ENCODE measurements at places on chromosomes 16 and 17.

GRCh38 chr17:59694344-59694743 lies 12.9 kb downstream of the PTRH2 start:
- peaks cover 19% of the 10 kb centered on the region for H3K4me1 ChIP-seq
- H3K27me3 ChIP-seq, result no peaks in the 10 kb centered on the region
- DNase-seq, result no peak
- no peak overlapping the region for H3K4me3 ChIP-seq
- H3K27ac ChIP-seq, result peak overlapping the region; percentile 66

- no peaks in the 10 kb centered on the region for H3K36me3 ChIP-seq
- H3K27me3 ChIP-seq, result no peaks in the 10 kb centered on the region
- no peak overlapping the region for H3K4me3 ChIP-seq
Observed at GRCh38 chr17:31074772-31075555, 19.8 kb upstream of the NF1 start.

- H3K27ac ChIP-seq, result no peak overlapping the region
- no peaks in the 10 kb centered on the region for H3K4me1 ChIP-seq
- no peak overlapping the region for H3K4me3 ChIP-seq
- H3K36me3 ChIP-seq, result peaks cover 15% of the 10 kb centered on the region
Observed at GRCh38 chr16:72427783-72428331, 255.9 kb upstream of the PMFBP1 start.

GRCh38 chr16:23930791-23931190 lies 95.0 kb downstream of the PRKCB start:
- peaks cover 50% of the 10 kb centered on the region for H3K4me1 ChIP-seq
- no peak overlapping the region for H3K27ac ChIP-seq
- no peaks in the 10 kb centered on the region for H3K27me3 ChIP-seq

GRCh38 chr16:13098536-13098935 lies 197.1 kb downstream of the SHISA9 start:
- no peaks in the 10 kb centered on the region for H3K27me3 ChIP-seq
- no peaks in the 10 kb centered on the region for H3K36me3 ChIP-seq
- H3K4me3 ChIP-seq, result no peak overlapping the region
- no peaks in the 10 kb centered on the region for H3K4me1 ChIP-seq
- H3K27ac ChIP-seq, result no peak overlapping the region

- H3K27me3 ChIP-seq, result peaks cover 24% of the 10 kb centered on the region
- H3K4me3 ChIP-seq, result no peak overlapping the region
- H3K4me1 ChIP-seq, result no peaks in the 10 kb centered on the region
- H3K36me3 ChIP-seq, result no peaks in the 10 kb centered on the region
- peak; percentile 23 for DNase-seq
Observed at GRCh38 chr17:44581868-44582267, 24.6 kb downstream of the FZD2 start.

- no peaks in the 10 kb centered on the region for H3K36me3 ChIP-seq
- H3K27ac ChIP-seq, result no peak overlapping the region
- H3K4me3 ChIP-seq, result peak overlapping the region; percentile 76
- H3K4me1 ChIP-seq, result peaks cover 83% of the 10 kb centered on the region
Observed at GRCh38 chr17:40314584-40314956, 5.6 kb downstream of the RARA start.

DNA sequence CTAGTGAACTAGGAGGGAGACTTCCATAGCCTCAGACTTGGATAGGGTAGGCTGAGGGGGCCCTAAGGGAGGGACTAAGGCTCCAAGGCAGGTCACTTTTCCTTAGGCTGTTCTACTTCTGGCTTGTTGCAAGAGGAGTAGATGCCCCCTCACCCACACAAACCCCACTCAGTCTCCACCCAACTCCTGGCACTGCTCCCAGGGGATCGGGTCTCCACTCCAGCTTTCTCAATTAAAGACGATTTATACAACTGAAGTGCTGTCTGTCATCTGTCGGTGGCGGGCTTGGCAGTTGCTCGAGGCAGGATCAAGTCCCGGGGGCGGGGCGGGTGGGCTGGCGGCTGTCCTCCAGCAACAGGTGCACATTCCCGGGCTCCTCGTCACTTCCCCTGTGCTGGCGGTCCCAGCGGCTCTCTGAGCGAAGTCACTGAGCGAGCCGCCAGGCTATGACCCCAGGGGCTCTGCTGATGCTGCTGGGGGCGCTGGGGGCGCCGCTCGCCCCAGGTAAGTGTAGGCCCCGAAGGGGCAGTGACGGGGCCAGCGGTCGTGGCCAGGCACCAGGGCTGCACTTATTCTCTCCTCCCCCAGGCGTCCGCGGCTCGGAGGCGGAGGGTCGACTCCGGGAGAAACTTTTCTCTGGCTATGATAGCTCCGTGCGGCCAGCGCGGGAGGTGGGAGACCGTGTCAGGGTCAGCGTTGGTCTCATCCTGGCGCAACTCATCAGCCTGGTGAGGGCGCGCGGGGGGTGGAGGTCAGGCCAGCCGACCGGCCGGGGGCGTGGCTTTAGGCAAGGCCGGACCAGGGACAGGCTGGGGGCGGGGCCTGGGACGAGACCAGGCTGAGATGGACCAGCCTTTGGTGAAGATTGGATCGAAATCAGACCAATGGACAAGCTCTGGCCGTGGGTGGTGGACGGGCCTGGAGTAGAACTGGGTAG lies at the start of gene CHRNB1:
Gene CHRNB1 (plus strand): TSS at position 380 of the 937 bp plus-strand sequence. CDS start 67 bp downstream, at position 447.
- H3K4me3 ChIP-seq, result peak within 1 kb of the TSS; percentile 79
- peaks cover 48% of the 10 kb centered on the region for H3K27me3 ChIP-seq
- H3K36me3 ChIP-seq, result no peaks in the 10 kb centered on the region
- no peak within 1 kb of the TSS for H3K27ac ChIP-seq
- H3K4me1 ChIP-seq, result peaks cover 16% of the 10 kb centered on the region

- no peaks in the 10 kb centered on the region for H3K27me3 ChIP-seq
- H3K4me3 ChIP-seq, result peak within 1 kb of the TSS; percentile 96
- H3K36me3 ChIP-seq, result peaks cover 17% of the 10 kb centered on the region
- peak within 1 kb of the TSS; percentile 89 for H3K27ac ChIP-seq
- DNase-seq, result peak; percentile 97
- peaks cover 33% of the 10 kb centered on the region for H3K4me1 ChIP-seq
Observed at GRCh38 chr17:76726231-76726775, at the start of gene JMJD6. Gene JMJD6 (minus strand): TSS chr17:76726606. CDS start chr17:76726475, 131 bp downstream.

GRCh38 chr16:89121691-89122321 lies 28.2 kb downstream of the ACSF3 start:
- no peak overlapping the region for H3K4me3 ChIP-seq
- no peaks in the 10 kb centered on the region for H3K27me3 ChIP-seq
- H3K36me3 ChIP-seq, result no peaks in the 10 kb centered on the region
- peak; percentile 39 for DNase-seq
- no peak overlapping the region for H3K27ac ChIP-seq
- H3K4me1 ChIP-seq, result peaks cover 18% of the 10 kb centered on the region

GRCh38 chr16:86297866-86298757 lies 212.2 kb upstream of the FOXF1 start:
- H3K4me1 ChIP-seq, result no peaks in the 10 kb centered on the region
- no peak for DNase-seq
- no peak overlapping the region for H3K4me3 ChIP-seq
- H3K27me3 ChIP-seq, result peaks cover 65% of the 10 kb centered on the region
- no peaks in the 10 kb centered on the region for H3K36me3 ChIP-seq
- H3K27ac ChIP-seq, result no peak overlapping the region

DNA sequence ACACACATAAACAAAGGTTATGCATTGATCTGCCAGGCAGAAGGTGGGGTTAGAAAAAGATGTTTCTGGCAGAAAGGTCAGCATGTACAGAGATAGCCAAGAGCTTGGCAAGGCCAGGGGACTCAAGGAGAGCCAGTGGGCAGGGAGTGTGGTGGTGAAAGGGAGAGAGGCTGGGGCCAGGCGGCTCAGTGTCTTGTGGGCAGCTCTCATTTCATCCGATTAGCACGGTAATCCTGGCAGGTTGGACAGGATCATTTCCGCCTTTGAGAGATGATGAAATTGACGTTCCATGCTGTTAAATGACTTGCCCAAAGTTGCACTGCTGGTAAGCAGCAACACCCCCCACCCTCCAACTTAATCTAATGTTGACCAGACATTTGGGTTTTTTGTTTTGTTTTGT lies 3.6 kb downstream of the CHD9 start:
- H3K4me1 ChIP-seq, result peaks cover 31% of the 10 kb centered on the region
- no peak overlapping the region for H3K27ac ChIP-seq
- H3K4me3 ChIP-seq, result no peak overlapping the region
- DNase-seq, result no peak
- no peaks in the 10 kb centered on the region for H3K36me3 ChIP-seq
- no peaks in the 10 kb centered on the region for H3K27me3 ChIP-seq

GRCh38 chr17:81189670-81190530 lies 23.9 kb upstream of the AATK start:
- H3K36me3 ChIP-seq, result no peaks in the 10 kb centered on the region
- no peak overlapping the region for H3K4me3 ChIP-seq
- DNase-seq, result no peak
- H3K27me3 ChIP-seq, result no peaks in the 10 kb centered on the region
- no peaks in the 10 kb centered on the region for H3K4me1 ChIP-seq
- H3K27ac ChIP-seq, result no peak overlapping the region

DNA sequence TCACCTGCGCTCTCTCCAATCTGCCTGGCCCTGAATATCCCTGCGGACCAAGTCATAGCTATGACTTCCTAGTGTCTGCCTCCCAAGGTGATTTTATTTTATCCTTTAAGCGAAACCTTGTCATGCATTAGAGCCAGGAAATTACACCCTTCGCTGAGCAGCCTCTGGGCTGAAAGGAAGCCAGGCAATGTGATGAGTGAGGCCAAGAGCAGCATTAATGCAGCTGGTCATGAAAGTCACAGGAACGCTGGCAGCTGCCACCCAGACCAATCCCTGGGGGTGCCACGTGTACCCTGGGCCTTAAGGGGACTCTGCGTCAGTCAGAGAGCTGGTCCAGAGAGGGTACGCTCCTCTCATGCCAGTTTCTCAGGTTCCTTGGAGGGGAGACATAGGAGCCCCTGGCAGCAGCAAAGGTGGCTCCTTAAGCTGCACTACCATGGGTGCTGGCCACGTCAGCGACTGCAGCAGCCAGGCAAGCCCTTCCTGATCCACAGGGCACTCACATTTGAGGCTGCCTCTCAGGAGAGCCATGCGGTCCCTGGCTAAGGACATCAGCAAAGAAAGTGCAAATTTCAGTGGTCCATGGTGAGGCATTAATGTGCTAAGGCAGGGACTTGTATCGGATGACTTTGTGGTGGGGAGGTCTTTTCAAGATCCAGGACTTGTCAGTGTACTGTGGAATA lies 42.7 kb upstream of the WSCD1 start:
- H3K27ac ChIP-seq, result no peak overlapping the region
- H3K36me3 ChIP-seq, result no peaks in the 10 kb centered on the region
- peaks cover 8% of the 10 kb centered on the region for H3K27me3 ChIP-seq
- no peaks in the 10 kb centered on the region for H3K4me1 ChIP-seq

DNA sequence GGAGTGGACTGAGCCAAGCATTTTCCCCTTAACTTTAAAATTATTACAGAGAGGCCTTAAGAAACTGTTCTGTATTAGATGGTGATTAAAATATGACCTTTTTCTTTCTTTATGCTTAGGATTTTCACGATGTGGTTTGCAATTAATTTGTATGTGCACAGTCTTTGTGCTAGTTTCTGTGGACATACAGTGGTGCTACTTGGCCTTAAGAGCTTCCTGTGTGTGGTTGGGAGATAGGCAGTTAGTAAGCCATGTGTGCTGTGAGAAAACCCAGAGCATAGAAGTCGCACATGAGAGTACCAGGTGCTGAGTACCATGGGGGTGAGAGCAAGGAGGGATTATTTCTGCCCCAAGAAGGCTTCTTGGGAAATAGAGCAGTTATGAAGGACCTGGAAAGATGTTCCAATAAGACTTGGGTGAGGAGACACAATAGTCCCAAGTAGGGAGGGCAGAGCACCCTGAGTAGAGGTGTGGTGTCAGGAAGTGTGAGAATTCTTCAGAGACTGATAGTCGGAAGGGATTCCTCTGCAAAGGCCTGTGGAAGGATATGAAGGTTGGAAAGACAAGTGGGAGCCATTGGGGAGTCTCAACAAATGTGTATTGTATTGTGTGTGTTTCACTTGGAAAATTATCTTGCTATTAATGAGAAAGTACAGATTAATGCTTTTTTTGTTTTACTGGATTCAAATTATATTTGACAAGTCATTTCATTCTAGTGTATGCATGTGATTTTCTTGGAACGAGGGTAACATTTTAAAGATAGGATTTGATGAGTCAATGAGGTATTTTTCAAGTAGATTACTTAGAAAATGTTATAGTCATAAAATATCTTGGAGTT lies 239.9 kb downstream of the PRKCA start:
- peak overlapping the region; percentile 79 for H3K4me3 ChIP-seq
- H3K27me3 ChIP-seq, result no peaks in the 10 kb centered on the region
- H3K4me1 ChIP-seq, result peaks cover 46% of the 10 kb centered on the region
- DNase-seq, result no peak
- H3K36me3 ChIP-seq, result peaks cover 12% of the 10 kb centered on the region

- DNase-seq, result no peak
- peak overlapping the region; percentile 85 for H3K4me3 ChIP-seq
- no peaks in the 10 kb centered on the region for H3K27me3 ChIP-seq
- H3K36me3 ChIP-seq, result peaks cover 41% of the 10 kb centered on the region
- H3K4me1 ChIP-seq, result peaks cover 47% of the 10 kb centered on the region
- peak overlapping the region; percentile 81 for H3K27ac ChIP-seq
Observed at GRCh38 chr17:39792526-39793221, 54.9 kb downstream of the GRB7 start.

DNA sequence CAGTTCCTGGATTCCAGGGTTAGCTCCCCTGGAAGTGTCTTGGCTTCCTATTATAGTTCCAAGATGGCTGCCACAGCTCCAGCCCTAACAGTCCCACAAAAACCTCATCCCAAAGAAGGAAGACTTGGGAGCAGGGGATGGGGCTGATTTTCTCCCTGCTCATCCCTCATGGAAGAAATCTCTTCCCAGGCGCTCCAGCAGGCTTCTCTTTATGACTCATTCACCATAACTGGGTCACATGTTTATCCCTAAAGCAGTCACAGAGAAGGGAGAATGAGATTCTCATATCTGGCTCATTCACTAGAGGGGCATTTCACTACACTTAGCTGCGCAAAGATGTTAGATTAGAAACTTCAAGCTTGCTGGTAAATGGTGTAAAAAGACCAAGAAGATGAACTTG lies 206.5 kb upstream of the IRX3 start:
- no peak overlapping the region for H3K27ac ChIP-seq
- no peak for DNase-seq
- peaks cover 19% of the 10 kb centered on the region for H3K27me3 ChIP-seq
- H3K4me3 ChIP-seq, result no peak overlapping the region

GRCh38 chr17:75584849-75585175 lies 2.8 kb upstream of the MYO15B start:
- peaks cover 10% of the 10 kb centered on the region for H3K4me1 ChIP-seq
- no peak for DNase-seq
- H3K4me3 ChIP-seq, result no peak overlapping the region

GRCh38 chr17:50541402-50541715 lies 5.6 kb upstream of the SPATA20 start:
- H3K4me1 ChIP-seq, result peaks cover 19% of the 10 kb centered on the region
- H3K27ac ChIP-seq, result no peak overlapping the region
- H3K36me3 ChIP-seq, result no peaks in the 10 kb centered on the region
- peaks cover 19% of the 10 kb centered on the region for H3K27me3 ChIP-seq
- peak overlapping the region; percentile 84 for H3K4me3 ChIP-seq
- DNase-seq, result no peak

DNA sequence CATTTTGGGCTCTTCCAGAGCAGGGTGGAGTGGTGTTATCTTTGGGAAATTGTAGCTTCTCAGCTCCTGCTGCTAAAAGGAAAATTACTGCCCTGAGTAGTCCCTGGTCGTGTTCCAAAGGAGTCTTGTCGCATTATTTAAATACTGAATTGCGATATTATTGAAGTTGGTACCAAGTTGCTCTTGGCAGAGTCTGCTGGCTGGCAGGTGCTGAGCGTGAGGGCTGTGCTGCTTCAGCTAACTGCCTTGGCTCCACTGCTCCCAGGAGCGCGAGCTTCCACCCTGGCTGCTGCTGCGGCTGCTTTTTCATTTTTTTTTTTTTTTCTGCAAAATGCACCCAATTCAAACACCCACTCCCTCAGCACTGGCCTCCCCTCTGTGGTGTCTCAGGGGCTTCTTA lies 289.8 kb downstream of the MAF start:
- DNase-seq, result no peak
- no peak overlapping the region for H3K4me3 ChIP-seq
- H3K4me1 ChIP-seq, result peaks cover 3% of the 10 kb centered on the region
- no peak overlapping the region for H3K27ac ChIP-seq
- no peaks in the 10 kb centered on the region for H3K36me3 ChIP-seq

Data from natural killer cell treated with Interleukin-12 subunit alpha and Interleukin-12 subunit beta and Interleukin-15 and Interleukin-18, amount 100 ng/mL, for 72 hours (primary cell).